ENCODE measurements at places on chromosomes 5 and 9.
A peak's percentile ranks its signal among the peaks of the same experiment; 100 is the strongest.

DNA sequence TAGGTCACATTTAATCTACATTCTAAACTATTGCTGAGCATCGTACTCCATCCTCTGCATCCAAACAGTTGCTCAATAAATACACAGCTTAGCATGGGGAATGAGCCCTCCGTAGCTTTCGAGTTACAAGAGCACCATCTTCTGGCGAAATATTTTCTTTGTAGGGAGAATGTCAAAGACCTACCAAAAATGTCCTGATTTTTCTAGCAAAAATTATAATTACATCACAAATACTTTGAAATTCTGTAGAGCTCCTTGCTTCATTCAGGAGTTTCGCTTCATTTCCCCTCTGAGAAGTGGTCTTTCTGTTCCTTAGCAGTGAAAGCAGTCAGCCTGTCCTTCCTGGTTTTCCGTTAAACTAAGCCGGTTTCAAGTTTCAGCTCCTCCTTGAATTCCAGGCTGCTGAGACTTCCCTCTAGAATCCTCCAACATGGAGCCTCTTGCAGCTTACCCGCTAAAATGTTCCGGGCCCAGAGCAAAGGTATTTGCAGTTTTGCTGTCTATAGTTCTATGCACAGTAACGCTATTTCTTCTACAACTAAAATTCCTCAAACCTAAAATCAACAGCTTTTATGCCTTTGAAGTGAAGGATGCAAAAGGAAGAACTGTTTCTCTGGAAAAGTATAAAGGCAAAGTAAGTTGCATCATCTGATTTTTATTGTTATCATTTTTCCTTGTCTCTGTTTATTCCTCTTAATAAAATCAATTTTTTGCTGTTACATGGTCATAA is at the start of gene GPX8:
Gene GPX8, plus strand, starts transcription at position 409 of the 730 bp plus-strand sequence. Its CDS starts 22 bp downstream, at position 431.
- DNase-seq, result peak; percentile 4

GRCh38 chr5:42620579-42621216 is 135.9 kb upstream of the CCDC152 start:
- no peak for DNase-seq

- DNase-seq, result no peak
These were observed 77.4 kb downstream of the WWC1 start for GRCh38 chr5:168368854-168369253.

DNA sequence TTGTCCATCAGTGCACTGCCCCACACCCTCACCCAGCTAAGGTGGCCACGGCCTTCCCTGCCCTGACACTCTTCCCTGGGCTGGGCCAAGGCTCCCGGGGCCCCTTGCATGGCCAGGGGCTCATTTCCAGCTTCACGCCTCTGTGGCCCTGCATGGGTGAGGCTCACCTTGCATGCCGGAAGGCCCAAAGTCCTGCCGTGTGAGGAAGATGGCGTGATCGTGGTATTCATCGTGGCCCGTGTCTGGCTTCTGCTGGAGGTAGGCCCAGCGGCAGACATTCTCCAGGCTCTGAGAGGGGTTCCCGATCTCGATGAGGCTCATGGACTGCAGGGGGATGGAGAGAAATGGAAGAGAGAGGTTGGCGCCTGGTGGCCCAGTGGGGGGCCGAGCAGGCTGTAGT is 98.4 kb downstream of the ZNF354C start:
- no peak for DNase-seq

GRCh38 chr9:132168347-132168746 is 6.5 kb downstream of the NTNG2 start:
- DNase-seq, result no peak

DNA sequence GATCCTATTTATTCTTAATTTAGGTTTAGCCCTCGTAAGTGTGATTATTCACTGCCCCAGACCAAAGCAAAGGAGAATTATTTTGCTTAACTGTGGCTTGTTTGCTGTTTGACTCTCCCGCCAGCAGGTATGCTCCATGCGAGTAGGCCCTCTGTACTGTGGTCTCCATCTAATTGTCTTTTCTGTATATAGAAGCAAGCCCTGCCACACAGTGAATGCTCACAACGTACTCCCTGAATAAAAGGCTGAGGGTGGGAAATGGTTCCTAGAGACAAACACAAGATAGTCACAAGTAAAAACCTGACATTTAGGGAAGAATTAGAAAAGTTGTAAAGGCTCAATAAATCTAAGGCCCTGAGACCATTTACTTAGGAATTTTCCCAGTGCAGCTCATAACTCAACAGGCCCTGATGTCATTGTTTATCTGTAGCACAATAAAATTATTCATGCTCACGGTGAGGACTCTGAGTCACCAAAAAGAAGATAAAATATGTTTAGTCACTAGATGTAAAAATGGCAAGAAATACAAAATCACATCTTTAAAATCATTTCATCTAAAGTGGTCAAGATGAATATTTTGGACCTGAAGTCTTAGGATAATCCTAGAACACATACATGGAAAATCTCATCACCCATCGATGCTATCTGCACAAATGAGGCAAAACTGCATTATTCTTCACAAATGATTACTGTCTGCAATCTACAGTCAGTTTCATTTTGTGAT is 473.2 kb downstream of the ENC1 start:
- DNase-seq, result no peak

DNA sequence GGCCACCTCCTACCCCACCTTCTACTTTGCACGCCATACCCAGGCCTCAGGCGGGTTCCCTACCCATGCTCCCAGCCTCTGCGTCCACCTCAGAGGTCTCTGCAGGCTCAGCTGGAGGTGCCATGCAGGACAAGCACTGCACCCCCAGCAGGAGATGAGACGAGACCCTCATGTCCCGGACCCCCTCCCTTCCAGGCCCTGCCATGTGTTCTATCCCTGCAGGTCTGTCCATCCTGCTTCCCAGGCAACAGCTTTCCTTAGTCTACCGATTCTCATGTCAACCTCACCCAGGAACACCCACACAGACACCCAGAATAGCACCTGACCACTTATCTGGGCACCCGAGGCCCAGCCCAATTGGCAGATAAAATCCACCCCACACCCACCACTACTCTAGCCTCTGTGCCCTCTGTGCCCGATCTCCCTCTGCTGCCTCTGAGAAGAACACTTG is 52.1 kb downstream of the SEMA4D start:
- DNase-seq, result no peak

- no peak for DNase-seq
These were observed 420.0 kb upstream of the SLC30A5 start for GRCh38 chr5:68673823-68674180.

DNA sequence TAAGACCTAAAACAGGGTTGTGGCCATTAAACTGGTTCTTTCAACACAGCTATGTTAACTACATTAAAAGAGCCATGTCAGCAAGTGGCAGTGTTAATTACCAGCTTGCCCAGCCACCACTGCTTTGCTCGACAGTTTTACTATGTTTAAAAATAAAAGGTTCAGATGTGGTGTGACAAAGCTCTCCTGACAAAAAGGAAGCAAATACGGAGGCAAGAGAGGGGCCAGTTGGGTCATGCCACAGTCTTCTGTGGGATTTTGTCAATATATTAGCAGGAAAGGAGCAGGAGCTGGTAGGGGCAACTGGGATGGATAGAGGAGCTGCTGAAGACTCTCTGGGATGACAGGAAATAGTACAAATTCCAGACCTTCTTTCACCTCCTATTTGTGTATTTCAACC is 113.5 kb upstream of the PCA3 start:
- no peak for DNase-seq
